ENCODE measurements at places on chromosomes 2 and 18.

DNA sequence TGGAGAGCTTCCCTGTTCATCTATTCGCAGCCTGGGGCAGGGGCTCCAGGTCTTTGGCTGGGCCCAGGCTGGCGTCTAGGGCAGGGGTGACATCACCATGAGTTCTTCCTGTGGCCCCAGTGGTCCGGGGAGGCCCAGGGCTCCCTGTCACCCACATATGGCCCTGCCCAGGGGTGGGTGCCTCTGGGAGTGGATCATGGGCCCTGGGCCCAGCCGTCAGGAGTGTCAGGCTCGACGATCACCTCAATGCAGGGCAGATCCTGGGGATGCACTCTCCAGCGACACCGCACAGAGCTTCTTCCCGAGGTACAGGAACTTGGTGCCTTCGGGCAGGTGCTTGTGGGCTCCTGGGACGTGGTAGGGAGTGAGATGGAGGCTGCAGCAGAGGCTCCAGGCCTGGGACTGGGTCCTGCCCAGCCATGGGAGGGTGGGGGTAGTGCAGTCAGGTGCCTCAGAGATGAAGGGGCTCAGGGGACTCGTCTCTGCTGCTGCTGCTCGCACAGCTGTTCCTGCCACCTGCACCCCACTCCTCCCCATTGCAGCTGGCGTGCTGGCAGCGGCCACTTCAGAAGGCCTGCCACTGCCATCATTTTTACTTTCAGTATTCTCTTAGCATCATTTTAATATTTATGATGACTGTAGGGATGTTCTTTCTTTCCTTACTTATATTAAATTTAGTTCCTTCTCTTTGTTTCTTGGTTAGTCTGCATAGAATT, 196.0 kb upstream of the VRK2 start:
- no peak for DNase-seq

DNA sequence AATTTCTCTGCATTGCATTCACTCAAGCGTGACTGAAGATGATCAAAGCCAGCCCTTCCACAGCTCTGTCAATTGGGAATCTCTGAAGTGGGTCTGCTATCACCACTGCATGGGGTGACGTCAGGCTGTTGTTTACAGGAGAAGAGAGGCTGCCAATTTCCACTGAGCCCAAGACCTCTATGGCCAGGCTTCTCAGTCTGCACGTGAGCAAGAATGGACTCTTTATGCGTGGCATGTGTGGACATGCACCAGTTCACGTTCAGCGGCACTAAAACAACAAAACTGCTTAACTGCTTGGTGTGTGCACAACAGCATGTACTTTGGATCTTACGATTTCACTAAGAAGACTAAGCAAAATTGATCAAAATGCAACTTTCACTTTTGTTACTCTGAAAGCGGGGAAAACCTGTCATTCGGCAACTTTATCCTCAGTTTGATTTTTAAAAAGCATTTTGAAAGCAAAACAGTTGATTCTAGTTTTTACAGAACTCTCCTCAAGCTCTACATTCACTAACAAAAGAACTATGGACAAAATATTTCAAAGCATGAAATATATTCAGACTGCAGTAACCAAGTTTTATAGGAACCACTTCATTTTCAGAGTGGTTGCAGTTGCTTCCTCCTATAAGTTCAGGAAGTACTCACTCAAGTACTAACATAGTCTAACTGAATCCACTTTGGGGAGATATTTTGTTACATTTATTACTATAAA, 77.0 kb upstream of the SERTAD2 start:
- DNase-seq: peak; percentile 58

GRCh38 chr2:230942920-230943896, 18.2 kb upstream of the GPR55 start:
- no peak for DNase-seq

DNA sequence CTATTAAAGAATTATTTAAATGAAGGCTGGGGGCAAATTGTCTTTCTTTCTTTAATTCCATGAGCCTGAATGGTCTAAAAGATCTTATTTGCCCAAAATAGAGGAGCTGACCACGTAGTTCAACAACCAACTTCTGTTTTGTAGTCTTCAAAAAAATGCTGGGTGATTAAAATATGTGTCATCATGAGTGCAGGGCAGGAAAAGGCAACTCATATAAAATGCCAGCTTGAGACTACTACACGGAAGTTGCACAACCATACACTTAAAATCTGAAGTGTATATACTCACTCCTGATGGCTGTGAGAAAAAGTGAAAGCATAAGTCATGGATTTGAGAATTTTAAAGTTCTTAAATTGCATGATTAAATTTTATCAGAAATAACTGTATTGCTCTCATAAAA, 210.9 kb downstream of the DYM start:
- no peak for DNase-seq

DNA sequence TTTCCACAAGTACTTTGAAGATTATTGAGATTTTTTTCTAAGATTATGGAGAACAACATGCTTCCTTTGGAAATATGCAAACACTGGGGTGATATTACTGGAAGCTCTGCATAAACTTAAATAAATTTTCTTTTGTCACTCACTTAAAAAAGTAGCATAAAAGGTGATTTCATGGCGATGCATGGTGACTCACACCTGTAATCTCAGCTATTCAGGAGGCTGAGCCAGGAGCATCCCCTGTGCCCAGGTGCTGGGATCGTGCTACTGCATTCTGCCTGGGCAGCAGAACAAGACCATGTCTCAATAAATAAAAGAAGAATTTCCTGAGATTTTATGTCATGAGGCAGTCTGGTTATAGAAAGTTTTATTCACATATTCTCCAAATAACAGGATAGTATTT, 679.1 kb upstream of the CDH2 start:
- no peak for DNase-seq

- no peak for DNase-seq
Observed at GRCh38 chr2:233447506-233448219, 93.4 kb downstream of the DGKD start.

DNA sequence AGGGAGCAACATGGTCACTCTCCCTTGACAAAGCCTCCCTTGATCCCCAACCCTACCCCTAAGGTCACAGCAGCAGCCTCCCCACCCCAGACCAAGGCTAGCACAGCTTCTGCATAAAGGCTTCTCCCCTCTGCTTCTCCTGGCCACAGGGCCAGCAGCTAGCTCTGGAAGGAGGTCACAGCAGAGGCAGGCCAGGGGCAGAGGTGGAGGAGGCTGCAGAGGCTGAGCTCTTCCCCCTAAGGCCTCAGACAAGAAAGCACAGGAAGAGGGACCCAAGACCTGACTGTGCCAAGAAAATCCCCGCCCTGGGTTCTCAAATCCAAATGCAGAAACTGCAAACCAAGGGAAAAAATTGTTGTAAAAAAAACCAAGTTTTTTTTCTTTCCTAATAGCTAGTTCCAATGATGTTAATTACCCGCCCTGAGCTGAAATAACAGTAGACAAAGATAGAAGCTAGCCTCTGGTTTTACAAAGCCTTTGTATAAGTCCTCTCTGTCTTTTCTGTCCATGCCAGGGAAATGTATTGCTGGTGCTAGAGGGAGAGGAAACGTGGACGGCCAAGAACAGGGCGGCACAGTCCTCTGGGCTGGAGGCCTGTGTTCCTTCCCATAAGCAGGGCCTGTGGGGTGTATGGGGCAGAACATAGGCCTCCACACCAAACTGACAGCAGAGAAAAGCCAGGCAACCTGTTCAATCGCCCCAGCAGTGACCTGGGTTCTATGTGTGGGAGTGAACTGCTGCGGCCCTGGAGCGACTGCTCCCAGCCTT, 79.5 kb downstream of the POLR1A start:
- no peak for DNase-seq

DNA sequence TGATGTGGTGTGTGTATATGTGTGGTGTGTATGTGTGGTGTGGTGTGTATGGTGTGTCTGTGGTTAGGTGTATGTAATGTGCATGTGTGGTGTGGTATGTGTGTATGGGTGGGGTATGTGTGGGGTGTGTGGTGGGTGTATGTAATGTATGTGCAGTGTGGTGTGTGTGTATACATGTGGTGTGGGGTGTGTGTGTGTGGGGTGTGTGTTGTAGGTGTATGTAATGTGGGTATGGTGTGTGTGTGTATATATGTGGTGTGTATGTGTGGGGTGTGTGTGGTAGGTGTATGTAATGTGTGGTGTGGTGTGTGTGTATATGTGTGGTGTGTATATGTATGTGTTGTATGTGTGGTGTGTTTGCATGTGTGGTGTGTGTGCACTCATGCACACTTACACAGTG, 84.8 kb upstream of the ID2 start:
- DNase-seq: no peak

GRCh38 chr18:362311-363290, 94.8 kb upstream of the THOC1 start:
- no peak for DNase-seq

GRCh38 chr18:50722311-50722710, 97.5 kb downstream of the MRO start:
- DNase-seq: no peak

- DNase-seq: no peak
Observed at GRCh38 chr2:71811726-71812125, 335.9 kb downstream of the CYP26B1 start.

- no peak for DNase-seq
Observed at GRCh38 chr2:194559964-194560363, 1097.1 kb upstream of the SLC39A10 start.

DNA sequence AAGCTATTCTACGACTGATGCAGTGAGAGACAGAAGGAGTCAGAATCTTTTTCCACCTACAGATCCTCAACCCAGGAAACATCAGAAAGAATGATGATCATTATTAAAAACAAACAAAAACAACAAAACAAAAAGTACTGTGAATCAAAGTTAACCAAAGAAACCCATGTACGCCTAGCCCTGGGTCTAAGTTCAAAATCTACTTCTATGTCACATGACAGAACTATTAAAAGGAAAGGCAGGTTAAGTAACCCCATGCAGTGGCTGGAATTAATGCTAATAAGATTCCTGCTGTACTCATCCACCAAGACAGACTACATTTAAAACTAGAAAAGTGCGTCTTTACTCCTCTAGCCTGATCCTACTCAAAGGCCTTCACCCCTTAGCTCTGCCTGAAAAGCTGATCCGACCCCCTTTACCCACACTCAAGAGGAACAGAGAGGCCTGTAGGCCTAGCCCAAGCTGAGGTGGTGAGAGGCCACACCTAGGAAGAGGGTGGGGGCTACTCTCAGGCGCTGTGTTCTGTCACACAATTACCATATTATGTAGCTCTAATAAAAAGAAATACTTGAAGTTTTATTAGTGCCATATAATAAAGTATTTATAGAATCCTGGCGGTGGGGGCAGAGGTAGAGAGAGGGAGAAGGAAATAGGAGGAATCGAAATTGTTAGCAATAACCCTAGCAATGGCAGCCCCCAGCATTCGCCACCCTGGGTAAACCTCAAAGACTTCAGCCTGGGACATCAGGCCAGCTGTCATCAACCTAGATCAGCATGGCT, 37.1 kb downstream of the NHEJ1 start:
- DNase-seq: no peak

GRCh38 chr2:137658433-137658832, 305.8 kb upstream of the HNMT start:
- no peak for DNase-seq

DNA sequence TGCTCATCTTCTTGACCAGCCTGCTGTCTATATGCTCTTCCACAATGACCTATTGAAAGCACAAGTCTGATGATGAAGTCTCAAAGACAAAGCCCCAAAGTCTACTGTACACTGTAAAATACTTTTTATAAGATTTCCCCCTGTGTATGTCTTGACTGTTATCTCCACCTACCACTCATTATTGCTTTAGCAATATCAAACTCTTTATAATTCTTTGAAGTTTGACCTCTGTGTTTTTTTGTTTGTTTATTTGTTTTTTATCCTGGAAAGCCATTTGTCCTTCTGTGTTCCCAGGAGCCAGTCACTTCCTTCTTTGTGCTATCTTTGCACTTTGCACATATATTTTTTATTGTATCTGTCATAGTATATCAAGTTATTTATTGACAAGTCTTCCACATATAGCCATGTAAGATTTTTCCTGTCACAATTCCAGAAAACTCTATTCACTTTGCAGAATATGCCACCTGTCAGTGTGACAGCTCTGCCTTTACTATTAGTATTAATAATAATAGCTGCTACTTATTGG, 66.3 kb downstream of the RND3 start:
- no peak for DNase-seq

DNA sequence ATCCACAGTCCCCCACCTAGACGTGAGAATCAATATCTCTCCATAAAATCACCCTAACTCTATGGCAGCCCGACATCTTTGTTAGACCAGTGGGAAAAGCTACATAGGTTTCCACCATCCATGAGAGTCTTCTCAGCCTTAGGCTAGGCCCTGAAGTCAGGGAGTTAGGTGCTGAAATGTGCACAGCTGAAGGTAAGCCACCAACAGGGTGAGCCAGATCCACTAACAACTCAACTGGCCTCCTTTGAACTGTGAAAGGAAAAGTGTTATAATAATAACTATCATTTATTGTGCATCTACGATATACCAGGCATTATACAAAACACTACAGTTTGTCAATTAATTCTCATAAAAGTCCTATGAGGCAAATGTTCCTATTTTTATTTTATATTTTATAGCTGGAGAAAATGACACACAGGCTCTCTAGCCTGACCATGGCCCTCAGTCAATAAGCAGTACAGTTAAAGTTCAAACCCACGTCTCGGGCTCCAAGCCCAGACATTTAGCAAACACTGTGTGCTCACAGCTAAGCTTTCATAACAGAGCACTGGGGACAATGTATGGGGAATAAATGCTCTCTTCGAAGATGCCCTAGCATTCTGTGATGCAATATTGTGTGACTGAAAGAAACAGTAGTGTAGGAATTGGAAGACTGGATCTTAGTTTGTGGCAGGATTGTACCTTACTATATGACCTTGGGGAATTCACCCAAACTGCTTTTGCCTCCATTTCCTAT, 11.2 kb upstream of the CYP27C1 start:
- no peak for DNase-seq

- DNase-seq: no peak
Observed at GRCh38 chr2:21299411-21299810, 175.6 kb downstream of the TDRD15 start.

DNA sequence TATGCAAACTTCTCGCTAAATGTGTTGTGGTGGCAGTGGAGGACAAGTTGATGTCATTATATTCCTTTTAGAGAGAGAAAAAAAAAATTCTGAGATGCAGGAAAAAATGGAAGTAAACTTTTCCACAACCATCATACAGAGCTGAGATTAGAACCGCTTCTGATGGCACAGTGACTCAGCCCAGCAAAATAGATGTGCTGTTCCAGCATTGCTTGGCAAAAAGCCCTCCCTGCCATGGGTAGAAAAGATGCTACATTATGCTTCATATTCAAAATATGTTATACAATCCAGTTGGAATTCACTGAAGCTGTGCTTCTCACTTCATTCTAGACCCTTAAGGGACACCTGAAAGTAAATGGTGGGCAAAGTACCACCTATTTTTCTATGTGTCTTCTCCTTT, 1047.6 kb upstream of the FANCL start:
- DNase-seq: no peak

DNA sequence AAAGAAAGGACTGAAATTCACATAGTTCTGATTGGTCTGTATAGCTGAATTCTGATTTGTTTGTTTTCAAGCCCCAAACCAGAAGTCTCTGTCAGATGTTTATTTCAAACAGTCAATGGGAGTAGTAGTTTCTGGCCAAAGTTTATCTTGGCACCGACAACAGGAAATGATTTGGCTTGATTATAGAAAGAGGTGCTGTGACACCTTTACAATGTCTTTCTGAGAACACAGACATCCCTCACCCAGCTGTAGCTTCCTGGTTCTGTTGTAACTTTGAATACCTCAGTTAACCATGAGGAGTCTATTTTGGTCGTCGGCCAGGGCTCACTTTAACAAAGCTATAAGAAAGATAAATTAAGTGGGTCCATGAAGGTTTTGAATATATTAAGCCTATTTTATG, 545.0 kb upstream of the ZNF804A start:
- DNase-seq: no peak

Measured in nucleus accumbens (tissue), 56 donors.